ENCODE measurements at places on chromosomes 7 and 10. TPM values are rescaled to one million over a fixed set of nuclear protein-coding genes. Genes with fewer than 3 reads are reported as not detected.

The CHRM2 gene
- not detected for polyA plus RNA-seq

The NUTM2A gene
- 0.18 TPM for polyA plus RNA-seq

The PDAP1 gene
- 24.0 TPM for polyA plus RNA-seq

The GDF10 gene
- polyA plus RNA-seq = not detected

The SPDYE16 gene
- polyA plus RNA-seq = not detected

The LRRC17 gene
- not detected for polyA plus RNA-seq

The TSPAN33 gene
- polyA plus RNA-seq = 24.3 TPM

All from naive thymus-derived CD8-positive, alpha-beta T cell (primary cell).